ENCODE measurements at places on chromosomes 3 and 15. TPM values are rescaled to one million over a fixed set of nuclear protein-coding genes. Genes with fewer than 3 reads are reported as not detected.

Gene GCHFR
- polyA plus RNA-seq, result 21.4 TPM

Gene MST1R
- 9.6 TPM for polyA plus RNA-seq

Gene CCR8
- polyA plus RNA-seq, result not detected

Gene PLEKHO2
- 5.0 TPM for polyA plus RNA-seq

Gene CYP1A2
- not detected for polyA plus RNA-seq

Gene A4GNT
- polyA plus RNA-seq, result 0.34 TPM
